Activated CD4-positive, CD25-positive, alpha-beta regulatory T cell treated with anti-CD3 and anti-CD28 coated beads, Interleukin-2, amount 50 U/mL, for 16 hours (primary cell): ENCODE measurements at places on chromosomes 4 and X.

- no peak for DNase-seq
Observed at GRCh38 chr4:141329174-141329569, 108.5 kb downstream of the ZNF330 start.

DNA sequence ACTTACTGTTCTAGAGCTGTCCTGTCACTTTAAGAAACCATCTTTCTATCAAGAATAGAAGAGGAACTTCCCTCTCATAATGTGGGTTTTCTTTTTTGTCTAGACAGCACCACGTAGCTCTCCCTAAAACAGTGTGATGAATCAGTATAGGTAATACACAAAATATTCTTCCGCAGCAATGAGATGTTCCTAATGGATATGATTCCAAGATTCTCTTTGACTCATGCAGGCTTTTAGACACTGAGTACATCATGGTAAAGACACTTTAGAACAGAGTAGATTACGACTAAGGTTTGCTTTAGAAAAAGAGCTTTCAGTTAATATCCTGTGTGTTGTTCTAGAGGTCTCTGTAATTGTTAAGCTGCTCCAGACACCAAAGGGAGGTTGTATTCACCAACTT lies 69.8 kb downstream of the PTTG2 start:
- no peak for DNase-seq

DNA sequence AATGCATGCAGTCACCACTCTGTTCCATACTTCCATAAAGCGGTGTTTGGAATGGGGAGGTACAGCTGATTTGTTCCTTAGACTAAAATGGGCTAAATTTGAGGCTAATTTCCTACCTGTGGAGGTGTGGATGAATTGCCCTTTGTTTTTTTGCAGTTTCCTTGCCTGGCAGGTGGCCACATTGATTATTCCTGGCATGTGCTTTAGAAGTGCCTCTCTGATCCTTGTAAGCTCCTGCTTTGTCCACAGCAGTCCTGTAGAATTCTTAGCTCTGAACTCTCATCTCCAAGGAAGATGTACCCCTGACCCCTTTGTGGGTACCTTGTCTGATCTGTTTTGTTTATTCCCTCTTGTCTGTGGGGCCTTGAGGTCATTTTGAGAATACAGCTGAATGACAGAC lies 136.8 kb downstream of the ADGRL3 start:
- DNase-seq = no peak

DNA sequence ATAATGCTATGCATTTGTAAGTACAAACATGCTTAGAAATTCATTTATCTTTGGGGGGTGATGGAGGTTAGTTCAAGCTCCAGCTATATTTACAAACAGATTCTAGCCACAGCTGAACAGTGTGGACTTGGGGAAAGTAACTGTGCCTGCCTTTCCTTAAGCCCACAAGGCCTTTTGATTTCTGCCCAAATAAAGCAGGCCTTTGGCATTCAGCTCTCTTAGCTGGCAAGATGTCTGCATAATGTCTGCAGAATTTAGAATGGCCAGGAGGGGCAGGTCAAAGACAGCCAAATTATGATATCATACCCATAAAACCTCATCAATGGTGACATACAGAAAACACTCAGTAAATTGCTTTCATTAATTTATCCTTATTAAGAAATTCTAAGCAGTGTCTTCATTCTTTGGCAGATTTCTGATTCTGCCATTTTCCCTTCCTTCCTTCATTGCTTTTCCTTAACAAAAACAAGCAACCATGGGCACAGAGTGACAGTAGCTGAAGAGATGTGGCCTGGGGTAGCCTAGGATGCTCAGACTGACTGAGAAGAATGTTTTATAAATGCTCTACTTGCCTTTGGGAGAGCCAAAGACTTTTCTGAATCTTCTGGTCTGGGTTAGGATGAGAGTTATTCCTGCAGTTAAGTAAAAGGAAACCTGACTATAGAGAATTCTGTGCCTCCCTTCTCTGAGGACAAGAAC lies 538.7 kb upstream of the NR3C2 start:
- DNase-seq = no peak

DNA sequence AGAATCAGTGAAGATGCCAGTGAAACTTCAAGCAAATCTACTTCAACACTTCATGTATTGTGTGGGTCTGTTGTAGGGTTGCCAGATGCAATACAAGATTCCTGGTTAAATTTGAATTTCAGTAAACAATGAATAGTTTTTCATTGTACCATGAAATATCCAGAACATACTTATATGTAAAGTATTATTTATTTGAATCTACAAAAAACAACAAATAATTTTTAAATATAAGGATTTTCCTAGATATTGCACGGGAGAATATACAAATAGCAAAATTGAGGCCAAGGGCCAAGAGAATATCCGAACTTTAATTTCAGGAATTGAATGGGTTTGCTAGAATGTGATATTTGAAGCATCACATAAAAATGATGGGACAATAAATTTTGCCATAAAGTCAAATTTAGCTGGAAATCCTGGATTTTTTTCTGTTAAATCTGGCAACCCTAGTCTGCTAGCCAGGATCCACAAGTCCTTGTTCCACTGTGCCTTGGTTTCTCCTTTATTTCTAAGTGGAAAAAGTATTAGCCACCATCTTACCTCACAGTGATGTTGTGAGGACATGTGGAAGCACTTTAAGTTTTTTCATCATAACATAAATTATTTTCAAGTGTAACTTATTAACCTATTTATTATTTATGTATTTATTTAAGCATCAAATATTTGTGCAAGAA lies 2.3 kb downstream of the CXCL8 start:
- DNase-seq = no peak

GRCh38 chrX:134520860-134521390 lies 61.0 kb downstream of the HPRT1 start:
- no peak for DNase-seq
